ENCODE measurements at places on chromosomes 5 and 9.

- no peak for DNase-seq
Measured at GRCh38 chr9:13971966-13972655, 341.8 kb downstream of the NFIB start.

DNA sequence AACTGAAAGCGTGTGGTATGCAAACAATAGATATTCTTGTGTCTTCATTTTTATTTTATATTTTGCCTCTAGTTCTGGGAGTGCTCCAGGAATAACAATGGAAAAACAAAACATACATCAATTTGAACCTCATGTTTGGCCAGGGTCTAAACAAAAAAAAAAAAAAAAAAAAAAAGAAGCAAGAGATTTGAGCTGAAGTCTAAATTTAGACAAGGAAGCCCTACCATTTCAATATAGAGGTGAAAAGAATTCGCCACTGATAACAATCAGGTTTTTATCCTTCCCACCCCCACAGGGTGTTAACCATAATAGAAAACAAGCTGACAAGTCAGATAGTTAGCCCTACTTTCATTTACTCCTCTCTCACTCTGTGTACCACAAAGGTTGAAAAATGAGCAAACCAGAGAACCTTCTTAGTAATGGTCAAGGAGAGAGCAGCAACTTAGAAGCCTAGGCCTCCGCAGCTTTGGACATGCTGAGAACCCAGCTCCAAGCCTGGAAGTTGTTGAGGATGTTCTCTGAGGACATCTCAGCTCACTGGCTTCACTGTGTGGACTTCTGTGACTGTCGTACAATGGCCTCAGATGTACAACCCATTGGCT lies 118.2 kb upstream of the HMHB1 start:
- DNase-seq, result no peak

- DNase-seq, result peak; percentile 62
Measured at GRCh38 chr5:52356311-52356918, 431.3 kb upstream of the ITGA1 start.

- DNase-seq, result no peak
Measured at GRCh38 chr9:9045572-9045971, 1246.0 kb upstream of the DMAC1 start.

GRCh38 chr9:130869250-130869649 lies 27.4 kb downstream of the QRFP start:
- DNase-seq, result no peak

DNA sequence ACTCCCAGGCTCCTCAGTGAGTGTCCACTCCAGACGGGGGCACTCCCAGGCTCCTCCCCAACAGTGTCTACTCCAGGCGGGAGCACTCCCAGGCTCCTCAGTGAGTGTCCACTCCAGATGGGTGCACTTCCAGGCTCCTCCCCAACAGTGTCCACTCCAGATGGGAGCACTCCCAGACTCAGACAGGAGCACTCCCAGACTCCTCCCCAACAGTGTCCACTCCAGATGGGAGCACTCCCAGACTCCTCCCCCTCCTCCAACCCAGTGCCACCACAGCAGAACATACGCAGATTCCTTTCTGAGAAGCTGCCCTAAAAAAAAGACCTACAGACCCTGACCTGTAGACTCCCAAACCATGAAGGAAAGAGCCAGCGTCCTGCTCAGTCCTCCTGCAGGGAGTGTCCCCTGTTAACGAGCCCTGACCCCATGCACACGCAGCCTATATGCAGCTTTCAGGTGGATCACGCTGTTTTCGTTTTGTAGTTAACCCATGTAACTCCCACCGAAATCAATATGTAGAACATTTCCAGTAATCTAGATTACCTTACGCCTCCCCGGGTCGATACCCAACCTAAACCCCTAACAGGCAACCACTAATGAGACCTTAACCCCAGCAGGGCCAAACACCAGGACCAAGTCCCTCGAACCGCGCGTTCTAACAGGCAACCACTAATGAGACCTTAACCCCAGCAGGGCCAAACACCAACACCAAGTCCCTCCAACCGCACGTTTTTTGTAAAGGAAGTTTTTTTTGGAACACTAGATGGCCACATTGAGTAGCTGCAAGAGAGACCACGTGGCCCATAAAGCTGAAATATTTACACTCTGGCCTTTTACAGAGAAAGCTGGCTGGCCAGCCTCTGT lies 15.7 kb downstream of the PNPLA7 start:
- no peak for DNase-seq

DNA sequence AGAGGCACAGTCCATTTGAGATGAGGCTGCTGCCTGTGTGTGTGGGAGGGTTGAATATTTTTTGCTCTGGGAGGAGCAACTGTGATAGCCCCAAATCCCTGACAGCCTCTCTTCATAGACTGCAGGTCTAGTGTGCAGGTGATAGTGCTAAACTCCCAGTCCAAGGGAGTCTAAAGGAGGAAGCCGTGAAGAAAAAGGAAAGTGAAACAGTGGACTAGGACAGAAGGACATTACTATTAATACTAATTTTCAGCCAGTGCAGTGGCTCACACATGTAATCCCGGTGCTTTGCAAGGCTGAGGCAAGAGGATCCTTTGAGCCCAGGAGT lies 295.0 kb downstream of the PDE4D start:
- DNase-seq, result no peak

DNA sequence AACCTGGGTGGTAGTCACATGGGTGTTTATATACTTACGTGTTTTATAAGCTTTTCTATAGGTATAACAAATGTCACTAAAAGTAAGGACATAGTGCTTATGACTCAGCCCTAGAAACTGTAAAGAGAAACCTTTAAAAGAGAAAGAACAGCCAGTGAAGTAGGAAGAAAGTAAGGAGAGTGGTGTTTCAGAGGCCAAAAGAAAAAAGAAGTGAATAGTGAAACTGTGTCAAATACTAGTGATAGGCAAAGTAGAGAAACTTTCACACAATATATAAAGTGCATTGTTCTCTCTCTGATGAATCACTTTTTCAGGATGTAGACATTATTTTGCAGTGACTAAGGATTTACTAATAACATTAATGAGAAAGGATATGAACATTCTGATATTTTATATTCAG lies 74.2 kb upstream of the SUSD1 start:
- no peak for DNase-seq

DNA sequence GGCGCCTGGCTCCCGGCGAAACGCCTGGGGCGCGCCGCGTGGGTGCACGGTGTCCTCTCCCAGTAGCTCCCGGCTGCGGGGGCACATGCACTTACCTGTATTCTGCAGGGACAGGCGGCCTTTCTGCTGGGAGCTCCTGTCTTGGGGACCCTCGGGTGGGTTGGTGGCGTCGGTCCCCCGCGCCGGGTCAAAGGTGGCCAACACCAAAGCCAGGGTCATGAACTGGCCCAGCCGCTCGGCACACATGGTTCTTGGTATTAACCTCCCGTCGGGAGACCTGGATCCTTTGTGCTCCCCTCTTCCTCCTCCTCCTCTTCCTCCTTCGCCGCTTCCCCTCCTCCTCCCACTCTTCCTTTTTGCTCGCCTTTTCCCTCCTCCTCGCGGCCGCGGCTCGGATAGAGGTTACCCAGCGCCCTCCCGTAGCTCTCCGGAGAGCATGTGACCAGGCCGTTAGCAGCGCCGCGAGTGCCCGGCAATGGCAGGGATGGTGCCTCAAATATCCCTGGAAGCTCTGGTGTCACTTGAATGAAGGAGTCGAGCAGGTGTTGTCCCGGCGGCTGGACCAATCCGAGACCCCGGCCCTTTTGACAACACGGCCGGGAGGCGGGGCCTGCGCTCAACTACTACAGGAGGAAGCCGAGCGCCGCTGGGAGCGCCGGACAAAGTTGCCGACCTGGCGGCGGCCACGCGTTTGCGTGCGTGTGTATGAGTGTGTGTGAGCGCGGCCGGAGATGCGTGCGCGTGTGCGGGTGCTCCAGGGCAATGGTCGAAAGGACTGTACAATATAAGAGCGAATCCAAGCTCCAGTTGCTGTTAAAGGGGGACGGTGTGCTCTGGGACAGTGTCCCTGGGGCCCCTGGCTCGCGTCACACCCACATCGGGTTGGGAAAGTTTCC lies at the start of gene STC2:
STC2 (minus strand) TSS at position 467 of the 896 bp plus-strand sequence; CDS start at position 246, 221 bp downstream.
- peak; percentile 90 for DNase-seq

DNA sequence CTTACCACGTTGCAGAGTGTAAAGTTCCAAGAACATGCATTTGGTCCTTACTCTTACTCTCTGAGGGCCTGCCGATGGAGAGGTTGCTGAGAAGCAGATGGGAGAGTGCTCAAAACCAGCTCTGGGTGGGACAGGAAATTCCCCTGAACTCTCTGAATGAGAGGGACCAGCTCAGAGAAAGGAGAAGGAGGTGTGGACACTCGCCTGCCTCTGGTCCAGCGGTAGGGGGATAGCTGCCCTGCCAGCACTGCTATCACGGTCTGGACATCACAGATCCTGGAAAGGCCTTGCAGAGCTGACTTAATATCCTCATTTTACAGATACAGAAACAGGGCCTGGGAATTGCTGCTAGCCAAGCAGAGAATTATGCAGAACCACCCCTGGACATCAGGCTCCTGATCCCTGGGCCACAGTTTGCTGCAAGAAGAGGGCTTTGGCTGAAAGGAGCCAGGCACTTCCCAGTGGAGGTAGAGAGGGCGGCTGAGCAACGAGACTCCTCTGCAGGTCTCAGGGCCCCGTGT lies 4.9 kb downstream of the TRAF1 start:
- no peak for DNase-seq

DNA sequence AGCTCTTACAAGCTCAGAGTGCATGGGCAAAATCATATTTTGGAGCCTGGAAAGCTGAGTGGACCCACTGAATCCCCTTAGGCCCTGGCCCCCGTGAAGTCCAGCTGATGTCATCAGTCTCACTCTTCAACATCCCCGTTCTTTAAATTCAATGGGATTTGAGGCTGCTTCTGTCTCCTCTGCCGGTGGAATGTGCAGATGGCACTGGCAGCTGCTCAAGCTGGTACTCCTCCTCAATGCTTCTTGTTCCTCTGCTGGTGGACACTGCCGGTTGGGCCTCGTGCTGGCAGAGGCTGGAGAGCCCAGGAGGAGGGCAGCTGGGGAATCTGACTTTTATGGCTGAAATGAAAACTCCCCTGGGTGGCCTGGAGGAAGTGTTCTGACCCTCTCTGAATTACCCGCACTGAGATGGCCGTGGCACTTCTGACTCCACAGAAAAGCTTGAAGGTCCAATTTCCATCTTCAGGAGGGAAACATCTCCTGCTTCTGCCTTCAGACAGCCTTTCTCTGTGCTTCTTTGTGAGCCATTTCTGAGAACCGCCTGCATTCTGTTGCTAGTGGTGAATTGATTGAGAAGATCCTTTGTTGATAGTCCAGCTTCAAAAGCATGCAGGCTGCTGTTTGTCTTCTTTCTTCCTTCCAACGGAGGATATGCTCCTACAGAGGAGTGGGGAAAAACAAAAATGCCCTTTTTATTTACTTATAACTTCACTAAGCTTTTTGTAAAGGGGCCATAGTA lies 298.9 kb downstream of the TMEM38B start:
- no peak for DNase-seq

DNA sequence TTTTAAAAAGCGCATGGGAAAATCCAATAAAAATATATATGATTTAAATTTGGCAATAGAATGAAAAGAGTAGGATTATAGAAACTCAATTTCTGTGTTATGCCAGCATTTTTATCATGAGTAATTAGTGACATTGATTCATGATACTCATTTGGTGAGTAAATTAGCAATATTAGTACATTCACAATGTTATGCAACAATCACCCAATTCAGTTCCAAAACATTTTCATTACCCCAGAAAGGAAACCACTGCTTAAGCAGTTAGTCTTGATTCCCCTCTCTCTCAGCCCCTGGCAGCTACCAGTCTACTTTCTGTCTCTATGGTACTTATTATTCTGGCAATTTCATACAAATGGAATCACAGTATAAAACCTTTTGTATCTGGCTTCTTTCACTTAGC lies 27.0 kb downstream of the OSMR start:
- no peak for DNase-seq

- no peak for DNase-seq
Measured at GRCh38 chr9:27347889-27348288, 50.9 kb upstream of the EQTN start.

DNA sequence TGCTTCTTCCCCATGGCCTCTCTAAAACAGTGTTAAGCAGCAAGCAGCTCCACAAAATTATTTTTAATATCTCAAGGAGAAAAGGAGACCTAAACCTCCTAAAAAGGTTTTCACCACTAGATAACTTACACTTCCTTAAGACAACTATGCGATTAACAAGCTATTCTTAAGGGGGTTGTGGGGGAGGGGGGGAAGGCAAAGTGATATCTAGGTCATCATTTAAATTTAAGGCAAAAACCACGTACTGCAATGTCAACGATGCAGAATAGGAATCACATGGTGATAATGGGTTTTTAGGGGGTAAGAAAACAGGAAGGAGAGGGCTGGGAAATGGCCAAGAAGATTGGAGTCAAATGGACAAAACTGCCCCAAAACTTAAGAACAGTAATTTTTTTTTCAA lies 32.6 kb downstream of the CSNK1A1 start:
- no peak for DNase-seq

- DNase-seq, result no peak
Measured at GRCh38 chr5:52822437-52822836, 34.7 kb downstream of the ITGA1 start.

DNA sequence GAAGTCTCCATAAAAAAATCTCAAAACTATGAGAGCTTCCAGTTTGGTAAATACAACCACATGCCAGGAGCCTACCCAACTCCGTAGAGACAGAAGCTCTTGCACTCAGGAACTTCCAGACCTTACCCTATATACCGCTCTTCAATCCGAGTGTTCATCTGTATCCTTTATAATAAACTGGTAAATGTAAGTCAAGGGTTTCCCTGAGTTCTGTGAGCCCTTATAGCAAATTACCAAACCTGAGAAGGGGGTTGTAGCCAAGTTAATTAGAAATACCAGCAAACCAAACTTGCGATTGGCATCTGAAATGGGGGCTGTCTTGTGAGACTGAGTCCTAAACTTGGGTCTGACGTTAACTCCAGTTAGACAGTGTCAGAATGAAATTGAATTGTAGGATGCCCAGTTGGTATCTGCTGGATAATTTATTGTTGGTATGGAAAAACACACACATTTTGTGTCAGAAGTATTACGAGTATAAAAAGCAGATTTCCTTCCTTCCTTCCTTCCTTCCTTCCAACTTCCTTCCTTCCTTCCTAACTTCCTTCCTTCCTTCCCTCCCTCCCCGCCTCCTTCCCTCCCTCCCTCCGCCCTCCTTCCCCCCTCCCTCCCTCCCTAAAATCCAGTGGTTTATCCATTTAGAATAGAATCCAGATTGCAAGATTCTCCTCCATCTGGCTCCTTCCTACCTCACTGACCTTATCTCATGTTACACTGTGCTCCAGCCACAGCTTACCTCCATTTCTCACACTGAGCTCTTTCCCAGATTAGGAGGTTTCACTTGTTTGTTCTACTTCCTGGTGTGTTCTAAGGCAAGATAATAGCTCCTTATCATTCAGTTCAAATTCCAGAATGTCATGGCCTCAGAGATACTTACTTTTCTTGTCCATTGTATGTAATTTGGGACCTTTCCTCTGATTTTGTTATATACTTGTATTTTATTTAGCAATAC lies 196.7 kb downstream of the WDR70 start:
- no peak for DNase-seq

GRCh38 chr5:171102877-171103610 lies 206.0 kb upstream of the TLX3 start:
- no peak for DNase-seq
